SK-N-SH (cell line): ENCODE measurements at places on chromosomes 3 and 15. TPM values are rescaled to one million over a fixed set of nuclear protein-coding genes. Genes with fewer than 3 reads are reported as not detected.
A peak's percentile ranks its signal among the peaks of the same experiment; 100 is the strongest.

- DNase-seq = no peak
These were observed 71.0 kb downstream of the SOX14 start for GRCh38 chr3:137835096-137835495.

DNA sequence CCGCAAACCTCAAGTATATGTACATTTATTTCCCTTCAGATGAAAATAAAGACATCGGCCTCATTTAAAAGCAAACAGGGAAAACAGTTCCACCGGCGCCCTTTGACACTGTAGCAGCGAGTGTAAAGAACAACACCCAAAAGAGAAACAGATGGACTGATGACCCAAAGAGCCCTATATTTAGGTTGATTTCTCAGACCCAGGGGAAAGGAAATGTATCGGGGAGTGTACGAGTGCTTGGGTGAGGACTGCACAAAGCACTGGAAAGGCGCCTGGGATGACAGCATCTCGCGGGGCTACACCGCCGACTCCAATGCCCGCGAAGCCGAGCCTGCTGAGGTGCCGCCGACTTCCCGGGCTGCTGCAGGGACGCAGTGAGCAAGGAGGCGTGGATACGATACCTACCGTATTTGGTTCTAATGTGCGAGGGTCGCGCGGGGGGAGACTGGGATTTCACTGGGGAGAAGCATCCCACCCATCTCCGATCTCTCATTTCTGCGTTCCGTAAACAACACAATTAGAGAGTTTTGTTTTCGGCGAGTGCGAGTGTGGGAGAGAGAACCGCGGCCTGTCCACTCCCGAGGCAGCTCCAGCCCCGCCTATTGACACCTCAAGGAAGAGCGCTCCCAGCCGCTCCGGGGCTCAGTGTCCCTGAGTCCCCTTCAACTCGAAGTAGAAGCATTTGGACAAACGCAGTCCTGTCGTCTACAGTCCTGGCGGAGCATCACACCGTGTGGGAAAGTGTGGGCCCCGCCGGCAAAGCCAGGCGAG is 2.0 kb downstream of the MECOM start:
- peak; percentile 76 for DNase-seq

EFCAB12 gene
- 0.26 and 0.38 TPM in 2 replicates for polyA plus RNA-seq

UBA7 gene
- polyA plus RNA-seq = 22.6 and 25.8 TPM in 2 replicates
